ENCODE measurements at places on chromosomes 4 and X.

- no peak for DNase-seq
Measured at GRCh38 chr4:140672416-140672815, 83.8 kb downstream of the TBC1D9 start.

GRCh38 chr4:1323280-1323634, 23.8 kb upstream of the UVSSA start:
- no peak for DNase-seq

DNA sequence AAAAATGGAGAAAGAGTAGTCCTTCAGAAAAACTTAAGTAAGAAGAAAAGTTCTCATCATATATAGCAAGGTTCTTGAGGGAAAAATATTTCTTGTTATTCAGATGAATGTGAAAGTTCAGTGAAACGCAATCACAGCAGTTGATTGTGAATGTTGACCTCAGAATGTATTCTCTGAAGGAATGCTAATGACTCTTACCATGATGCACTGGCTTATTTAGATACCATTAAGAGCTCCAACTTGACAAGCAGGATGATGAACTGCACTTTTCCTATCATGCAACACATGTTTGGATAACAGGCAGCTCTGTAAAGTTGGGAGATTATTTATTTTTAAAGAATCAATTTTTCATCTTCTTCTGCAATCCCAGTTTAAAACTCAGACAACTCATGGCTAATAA, 115.5 kb upstream of the MYOZ2 start:
- DNase-seq = no peak

GRCh38 chr4:17664755-17665154, 50.3 kb downstream of the MED28 start:
- no peak for DNase-seq

DNA sequence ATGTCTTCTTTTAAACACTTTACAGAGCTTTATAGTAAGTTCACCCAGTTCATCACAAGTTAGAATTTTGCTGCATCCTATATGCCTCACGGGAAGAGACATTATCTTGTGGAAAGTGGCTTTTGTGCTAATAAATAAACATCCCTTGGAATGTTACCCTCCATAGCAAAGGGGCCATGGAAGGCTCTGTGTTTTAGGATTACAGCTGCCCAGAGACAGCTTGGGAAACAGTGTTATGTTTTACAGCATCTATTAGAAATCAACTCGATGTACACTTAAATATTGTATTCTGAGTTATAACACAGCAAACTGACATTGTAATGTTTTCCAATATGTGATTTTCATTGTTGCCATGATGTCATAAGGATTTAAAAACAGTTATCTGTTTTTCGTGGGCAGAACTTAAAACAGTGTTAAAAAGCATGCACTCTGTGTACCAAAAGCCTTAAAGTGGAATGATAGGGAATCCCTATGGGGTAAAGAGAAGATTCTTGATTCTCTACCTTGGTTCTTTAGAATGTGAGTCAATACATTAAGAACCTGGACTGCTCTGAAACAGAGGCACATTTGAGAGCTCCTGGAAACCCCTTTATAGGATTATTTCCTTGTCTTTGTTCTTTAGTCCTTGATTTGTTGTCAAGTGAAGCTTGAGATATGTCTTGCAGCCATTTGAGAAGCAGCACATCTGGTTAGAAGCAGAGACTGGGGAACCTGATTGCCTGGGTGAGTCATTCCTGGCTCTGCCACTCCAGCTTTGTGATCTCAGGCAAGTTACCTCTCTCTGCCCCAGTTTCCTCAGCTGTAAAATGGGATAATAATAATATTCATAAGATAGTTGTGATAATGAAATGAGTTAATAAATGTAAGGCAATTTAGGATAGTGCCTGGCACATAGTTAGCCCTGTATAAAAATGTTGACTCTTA, 41.6 kb downstream of the ARHGAP10 start:
- no peak for DNase-seq

GRCh38 chr4:42302348-42302747, 94.9 kb upstream of the SHISA3 start:
- peak; percentile 63 for DNase-seq

DNA sequence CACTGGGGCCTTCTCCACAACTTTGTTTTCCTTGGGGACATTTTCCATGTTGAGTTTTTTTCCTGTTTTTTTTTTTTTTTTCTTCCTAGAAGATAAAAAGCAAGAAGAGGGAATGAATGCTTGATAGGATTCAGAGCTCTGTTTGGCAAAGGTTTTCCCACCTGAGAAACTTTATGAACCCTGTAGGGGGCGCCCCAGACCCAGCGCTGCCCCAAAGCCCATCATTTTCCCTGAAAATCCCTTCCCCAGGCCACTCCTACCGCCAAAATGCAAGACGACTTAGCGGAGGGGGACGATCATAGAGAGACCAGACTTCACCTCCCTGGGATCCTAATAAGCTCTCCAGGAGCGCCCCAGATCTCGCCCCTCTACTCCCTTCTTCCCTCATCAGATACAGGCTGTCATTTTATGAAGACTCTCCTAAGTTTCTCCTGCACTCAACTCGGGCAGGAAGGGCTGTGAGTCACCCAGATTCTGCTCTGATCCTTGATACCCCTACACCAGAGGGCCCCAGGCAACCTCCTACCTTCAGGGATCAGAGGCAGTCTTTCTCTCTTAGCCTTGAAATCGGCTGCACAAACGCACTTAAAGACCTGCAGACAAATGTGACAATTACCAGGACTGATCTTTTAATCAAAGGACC, 1.4 kb downstream of the BEX5 start:
- DNase-seq = no peak

GRCh38 chrX:68757331-68757730, 71.5 kb upstream of the EFNB1 start:
- no peak for DNase-seq

DNA sequence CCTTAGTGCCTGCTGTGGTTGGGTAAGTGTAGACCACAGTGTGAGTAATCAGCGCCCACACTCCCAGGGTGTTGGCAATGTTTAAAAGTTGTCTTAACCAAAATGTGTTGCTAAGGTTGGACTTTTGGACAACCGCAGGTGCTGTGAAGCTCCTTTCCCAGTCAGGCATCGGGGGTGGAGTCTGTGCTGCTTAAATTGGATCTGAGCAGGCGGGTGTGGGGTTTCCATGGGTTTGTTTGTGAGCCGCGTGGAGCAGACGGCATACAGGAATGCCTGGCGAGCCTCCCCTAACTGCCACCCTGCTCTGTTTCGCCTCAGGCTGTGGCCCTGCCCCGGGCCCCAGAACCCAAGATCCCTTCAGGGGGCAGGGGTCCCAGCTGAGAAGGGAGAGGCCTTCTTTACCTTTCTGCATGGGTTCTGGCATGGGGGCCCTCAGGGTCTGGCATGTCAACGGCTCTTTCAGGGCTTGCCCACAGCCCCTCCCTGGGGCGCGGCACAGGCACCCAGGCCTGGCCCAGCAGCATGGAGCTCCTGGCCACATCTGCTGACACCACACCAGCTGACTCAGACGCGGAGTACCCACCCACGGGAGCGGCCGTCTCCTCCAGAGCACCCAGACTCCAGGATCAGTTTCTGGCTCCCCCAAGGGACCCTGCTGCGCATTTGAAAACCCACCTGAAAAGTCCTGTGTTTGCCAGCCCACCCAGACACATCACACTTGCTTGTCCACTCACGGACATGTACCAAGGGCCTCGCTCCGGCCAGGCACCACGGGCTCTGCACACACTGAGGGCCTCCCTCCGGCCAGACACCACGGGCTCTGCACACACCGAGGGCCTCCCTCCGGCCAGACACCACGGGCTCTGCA, 5.1 kb upstream of the SPON2 start:
- no peak for DNase-seq

GRCh38 chrX:24357106-24357505, 3.3 kb upstream of the SUPT20HL1 start:
- no peak for DNase-seq

- no peak for DNase-seq
Measured at GRCh38 chrX:9690046-9690445, 75.6 kb downstream of the GPR143 start.

- DNase-seq = no peak
Measured at GRCh38 chrX:131032354-131033230, 25.6 kb upstream of the ARHGAP36 start.

GRCh38 chr4:36420111-36420679, 138.8 kb downstream of the DTHD1 start:
- DNase-seq = no peak

DNA sequence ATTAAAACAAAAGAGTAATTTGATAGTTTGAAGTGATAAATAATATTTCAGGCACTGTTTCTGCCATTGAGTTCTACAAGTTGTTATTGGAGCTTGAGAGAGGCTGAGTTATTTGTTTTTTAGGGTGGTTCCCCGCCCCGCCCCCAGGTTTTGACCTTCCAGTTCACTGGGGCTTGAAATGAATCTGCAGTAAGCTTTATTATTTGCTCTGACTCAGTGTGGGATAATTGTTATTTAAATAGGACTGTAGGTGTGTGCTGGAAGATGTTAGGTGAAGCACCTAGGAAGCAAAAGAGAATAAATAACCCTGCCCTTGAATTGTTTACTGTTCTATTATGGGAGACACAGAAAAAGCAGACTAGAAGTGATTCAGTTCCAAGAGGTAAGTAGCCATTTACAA, 81.2 kb upstream of the KCNIP4 start:
- DNase-seq = no peak

- no peak for DNase-seq
Measured at GRCh38 chr4:6362896-6363295, 93.2 kb downstream of the WFS1 start.

- no peak for DNase-seq
Measured at GRCh38 chr4:33649471-33649870, 2594.8 kb downstream of the ARAP2 start.

DNA sequence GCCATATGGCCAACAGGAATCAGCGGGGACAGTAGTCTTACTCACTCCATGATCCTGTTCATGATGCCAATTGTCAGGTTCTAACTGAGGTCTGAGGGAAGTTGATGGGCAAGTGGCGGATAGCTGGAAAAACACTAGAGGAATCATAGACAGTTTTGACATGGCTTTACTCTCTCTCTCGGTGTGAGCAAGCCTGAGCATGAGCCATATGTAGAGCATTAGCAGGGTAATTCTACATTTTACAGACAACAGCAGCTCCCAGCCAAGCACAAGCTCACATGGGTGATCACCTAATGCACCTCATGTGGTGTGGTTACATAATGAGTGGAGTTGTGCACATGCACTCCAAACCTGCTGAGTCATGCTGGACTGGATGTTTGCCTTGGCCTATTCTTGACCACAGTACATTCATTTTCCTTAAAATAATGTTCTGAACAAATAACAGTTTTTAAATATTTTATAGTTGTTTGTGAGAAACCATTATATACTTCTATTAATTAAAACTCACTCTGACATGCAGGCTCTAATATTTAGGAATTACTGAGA, 429.2 kb downstream of the GPAT3 start:
- DNase-seq = no peak

DNA sequence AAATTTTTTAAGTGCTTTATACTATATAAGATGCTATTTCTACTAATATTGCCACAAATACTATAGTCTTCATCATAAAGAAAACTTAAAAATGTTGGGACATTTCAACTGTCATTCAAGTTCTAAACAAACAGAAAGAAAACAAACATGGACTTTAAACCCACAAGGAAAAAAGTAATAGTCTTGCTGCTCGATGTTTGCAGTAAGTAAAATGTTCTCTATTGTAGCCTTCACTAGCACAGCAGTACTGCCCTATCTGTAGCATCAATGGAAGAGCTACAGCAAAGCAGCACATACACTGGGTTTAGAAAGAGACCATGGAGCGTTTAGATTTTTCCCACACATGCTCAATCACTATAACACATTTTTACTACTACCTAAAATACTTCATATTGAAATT, 146.8 kb downstream of the KLHL13 start:
- DNase-seq = no peak

- DNase-seq = peak; percentile 70
Measured at GRCh38 chr4:52911684-52912294, 49.7 kb downstream of the RASL11B start.

DNA sequence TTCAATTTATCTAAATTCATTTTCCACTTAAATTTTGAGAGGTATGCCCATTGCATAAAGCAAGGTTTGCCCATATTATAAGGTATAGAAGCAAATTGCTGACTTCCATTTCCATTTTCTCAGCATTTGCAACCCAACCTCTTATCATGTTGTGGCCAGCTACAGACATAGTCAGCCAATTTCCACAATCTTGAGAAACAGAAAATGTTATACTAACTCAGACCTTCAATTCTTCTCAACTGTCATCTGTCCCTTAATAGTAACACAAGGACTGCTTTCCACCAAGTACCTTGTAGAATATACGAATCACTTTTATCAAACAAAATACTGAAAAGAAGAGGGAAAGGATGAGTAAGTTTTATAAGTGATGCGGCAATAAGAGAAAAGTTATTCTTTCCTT, 11.2 kb upstream of the GRIA3 start:
- DNase-seq = no peak

- DNase-seq = no peak
Measured at GRCh38 chr4:166202991-166203390, 330.0 kb downstream of the TLL1 start.

DNA sequence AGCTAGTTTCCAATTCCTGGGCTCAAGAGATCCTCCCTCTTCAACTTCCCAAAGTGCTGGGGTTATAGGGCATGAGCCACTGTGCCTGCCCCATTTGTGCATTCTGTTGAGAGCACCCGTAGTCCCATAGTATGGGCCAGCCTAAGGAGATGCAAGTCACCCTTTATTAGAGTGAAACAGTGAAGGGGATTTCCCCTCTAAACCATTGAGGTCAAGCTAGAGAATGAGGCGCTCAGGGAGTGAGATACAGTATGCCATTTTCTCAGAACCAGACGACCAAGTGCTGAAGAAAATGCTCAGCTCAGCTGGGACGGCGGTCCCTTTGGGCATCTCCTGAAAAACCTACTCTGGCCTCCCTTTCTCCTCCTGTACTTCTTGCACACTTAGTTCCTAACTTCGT, 18.7 kb downstream of the RNF4 start:
- DNase-seq = no peak

GRCh38 chr4:14155803-14156202, 528.3 kb upstream of the BOD1L1 start:
- no peak for DNase-seq

Measured in dorsolateral prefrontal cortex (tissue), 122 donors.